ENCODE measurements at places on chromosomes 16 and 17. TPM values are rescaled to one million over a fixed set of nuclear protein-coding genes. Genes with fewer than 3 reads are reported as not detected.

GRCh38 chr17:56756536-56756935 lies 77.2 kb downstream of the C17orf67 start:
- no peaks in the 10 kb centered on the region for H3K4me1 ChIP-seq
- no peaks in the 10 kb centered on the region for H3K27me3 ChIP-seq
- H3K36me3 ChIP-seq, result no peaks in the 10 kb centered on the region
- no peak overlapping the region for H3K4me3 ChIP-seq
- no peak overlapping the region for H3K27ac ChIP-seq
- DNase-seq, result no peak

GRCh38 chr17:77512062-77512946 lies 371.5 kb downstream of the SEC14L1 start:
- no peaks in the 10 kb centered on the region for H3K4me1 ChIP-seq
- DNase-seq, result no peak
- H3K27me3 ChIP-seq, result no peaks in the 10 kb centered on the region
- H3K27ac ChIP-seq, result no peak overlapping the region

The DNAJC7 gene
- total RNA-seq, result 45.3 TPM

The TBC1D3G gene
- not detected for total RNA-seq

The TP53TG3C gene
- total RNA-seq, result not detected

The KCNH6 gene
- total RNA-seq, result 0.42 TPM

All from pancreas (tissue), 10 donors.